ENCODE measurements at places on chromosomes 12 and 14.

- DNase-seq: no peak
These were observed 47.5 kb upstream of the DDX11 start for GRCh38 chr12:31026202-31026601.

DNA sequence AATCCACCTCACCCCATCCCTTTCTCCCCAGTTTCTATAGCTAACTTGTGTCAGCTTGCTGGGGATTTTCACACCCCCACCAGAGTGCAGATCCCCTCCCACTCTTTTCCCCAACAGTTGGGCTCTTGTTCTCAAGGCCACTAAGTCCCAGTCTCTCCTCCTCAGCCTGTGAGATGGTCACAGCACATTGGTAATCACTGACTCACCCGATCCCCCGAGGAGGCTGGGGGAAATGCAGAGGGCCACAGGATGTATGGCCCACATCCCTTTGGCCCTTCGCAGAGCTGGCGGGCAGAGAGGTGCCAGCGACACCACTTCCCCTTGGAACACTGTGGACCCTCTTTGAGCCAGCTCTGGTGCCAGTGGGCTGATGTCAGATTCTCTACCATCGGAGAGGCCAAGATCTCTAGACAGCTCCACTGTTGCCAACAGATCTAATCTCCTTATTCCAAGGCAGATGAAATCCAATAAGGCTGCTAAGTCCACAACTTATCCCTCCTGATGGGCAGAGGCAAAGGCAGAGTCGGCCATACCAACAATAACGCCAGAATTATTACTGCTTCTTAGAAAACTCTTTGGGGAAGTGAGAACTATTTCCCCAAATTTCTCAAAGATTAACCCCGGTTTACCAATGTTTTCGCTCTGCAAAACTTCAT, 1.6 kb downstream of the FMNL3 start:
- DNase-seq: peak; percentile 36

DNA sequence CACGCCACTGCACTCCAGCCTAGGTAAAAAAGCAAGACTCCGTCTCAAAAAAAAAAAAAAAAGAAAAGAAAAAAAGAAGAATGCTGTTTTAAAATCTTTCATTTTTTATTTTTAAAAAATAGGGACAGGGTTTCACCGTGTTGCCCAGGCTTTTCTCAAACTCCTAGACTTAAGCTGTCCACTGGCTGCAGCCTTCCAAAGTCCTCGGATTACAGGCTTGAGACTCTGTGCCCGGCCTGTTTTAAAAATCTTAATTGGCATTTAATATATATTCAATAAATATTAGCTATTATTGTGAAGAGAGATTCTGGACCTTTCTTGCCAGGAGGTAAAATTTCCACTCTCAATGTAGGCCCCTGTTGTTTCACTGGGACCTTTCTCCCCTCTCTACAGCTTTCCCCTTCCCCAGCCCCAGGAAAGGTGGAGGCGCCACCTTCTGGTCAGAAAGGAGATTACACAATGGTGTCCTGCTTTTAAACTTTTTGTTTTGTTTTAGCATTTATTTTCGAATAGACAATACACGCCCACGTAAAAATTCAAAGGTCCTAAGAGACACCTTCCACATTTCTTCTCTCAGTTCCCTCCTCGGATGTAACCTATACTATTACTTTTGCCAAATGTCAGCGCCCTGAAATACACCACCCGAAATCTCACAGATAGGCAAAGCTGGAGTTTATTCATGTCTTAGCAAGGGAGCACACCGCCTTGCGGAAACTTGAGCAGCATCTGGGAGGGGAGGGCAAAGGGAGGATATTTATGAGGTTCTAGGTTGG, 23.8 kb upstream of the PHC1 start:
- peak; percentile 75 for DNase-seq

DNA sequence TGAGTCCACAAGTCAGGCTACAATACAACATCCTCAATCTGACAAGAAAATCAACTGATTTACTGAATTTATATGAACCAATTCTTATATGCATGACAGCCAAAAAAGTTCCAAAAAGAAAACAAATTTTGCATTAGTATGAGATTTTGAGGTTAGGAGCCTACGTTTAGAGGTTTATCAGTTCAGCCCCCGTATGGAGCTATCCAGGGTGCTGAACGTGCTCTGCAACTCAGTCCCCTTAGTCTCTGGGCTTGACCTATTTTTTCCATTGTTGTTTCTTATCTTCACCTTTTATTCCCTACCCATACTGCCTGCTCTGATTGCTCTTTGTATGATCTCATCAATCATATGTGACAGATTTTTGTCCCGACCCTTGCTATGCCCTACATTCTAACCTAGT, 693.0 kb downstream of the NRXN3 start:
- no peak for DNase-seq

DNA sequence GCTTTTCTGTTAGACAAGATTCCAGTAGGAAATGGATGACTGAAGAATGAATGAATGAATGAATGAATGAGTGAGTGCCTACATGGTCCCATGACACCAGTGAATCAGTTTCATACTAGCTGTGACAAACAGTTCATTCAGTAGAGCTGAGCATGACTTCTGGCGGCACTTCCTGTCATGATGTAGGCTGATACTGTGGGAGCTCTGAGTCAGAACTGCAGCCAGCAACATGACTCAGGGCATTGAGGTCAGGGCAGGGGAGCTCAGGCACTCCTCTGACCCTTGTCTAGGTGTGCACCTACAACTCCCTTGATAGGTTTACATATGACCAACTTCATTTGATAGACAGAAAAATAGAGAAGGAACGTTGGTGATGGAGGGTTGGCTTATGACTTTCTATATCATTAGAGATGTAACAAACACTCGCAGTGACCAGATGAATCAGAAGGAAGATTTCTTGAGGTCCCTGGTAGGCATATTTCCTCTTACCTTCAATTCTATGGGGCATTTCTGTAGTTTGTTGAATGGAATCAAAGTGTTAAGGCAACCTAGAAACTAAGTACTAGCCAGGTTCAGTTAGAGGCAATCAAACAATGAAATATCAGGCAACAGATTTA, 139.3 kb upstream of the ARHGAP5 start:
- no peak for DNase-seq

- no peak for DNase-seq
These were observed 98.9 kb downstream of the HMGA2 start for GRCh38 chr12:65923228-65923627.

GRCh38 chr12:58424735-58425392, 483.5 kb downstream of the ATP23 start:
- DNase-seq: no peak

GRCh38 chr12:58980768-58981167, 60.5 kb upstream of the LRIG3 start:
- DNase-seq: no peak

- DNase-seq: peak; percentile 15
These were observed 29.5 kb downstream of the FOXA1 start for GRCh38 chr14:37565550-37565949.

DNA sequence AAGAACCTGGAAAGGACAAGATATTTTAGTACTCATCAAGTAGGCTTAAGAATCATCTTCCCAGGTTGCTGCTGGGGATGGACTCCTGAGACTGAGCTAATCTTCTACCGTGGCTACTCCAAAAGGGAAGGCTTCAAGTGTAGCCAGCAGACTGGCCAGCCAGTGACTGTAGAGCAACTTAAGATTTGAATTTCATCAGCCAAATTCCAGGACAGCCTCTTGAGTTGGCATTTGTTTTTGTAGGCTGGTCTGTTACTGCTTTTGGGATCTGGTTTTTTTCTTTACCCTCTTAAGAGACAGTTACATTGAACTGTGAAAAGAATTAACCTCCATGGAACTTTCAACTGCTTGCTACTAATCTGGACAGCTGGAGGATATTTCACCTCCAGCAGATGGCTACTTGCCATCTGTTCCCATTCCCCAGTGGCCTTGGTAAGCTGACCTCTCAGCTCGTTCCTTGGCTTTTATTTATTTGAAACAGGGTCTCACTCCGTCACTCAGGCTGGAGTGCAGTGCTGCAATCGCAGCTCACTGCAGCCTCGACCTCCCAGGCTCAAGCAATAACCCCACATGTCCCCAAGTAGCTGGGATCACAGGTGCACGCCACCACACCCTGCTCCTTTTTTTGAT, 20.7 kb downstream of the VTI1B start:
- no peak for DNase-seq

DNA sequence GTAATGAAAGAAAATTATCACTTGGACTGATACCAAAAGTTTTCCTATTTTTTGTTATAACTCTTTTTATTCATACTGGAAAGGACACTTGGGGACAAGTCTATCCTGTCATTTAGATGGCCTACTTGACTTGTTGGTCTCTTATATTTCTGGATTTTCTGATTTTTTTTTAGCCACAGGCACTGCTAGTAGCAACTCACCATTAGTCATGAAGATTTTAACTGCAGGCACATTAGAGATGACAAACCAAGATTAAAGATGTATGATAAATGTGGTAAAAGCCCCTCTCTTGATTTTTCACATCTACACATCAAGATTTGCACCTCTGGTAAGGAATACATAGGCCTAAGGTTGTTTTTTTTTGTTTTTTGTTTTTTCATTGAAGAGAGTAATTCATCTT, 217.0 kb downstream of the SLC25A21 start:
- no peak for DNase-seq

DNA sequence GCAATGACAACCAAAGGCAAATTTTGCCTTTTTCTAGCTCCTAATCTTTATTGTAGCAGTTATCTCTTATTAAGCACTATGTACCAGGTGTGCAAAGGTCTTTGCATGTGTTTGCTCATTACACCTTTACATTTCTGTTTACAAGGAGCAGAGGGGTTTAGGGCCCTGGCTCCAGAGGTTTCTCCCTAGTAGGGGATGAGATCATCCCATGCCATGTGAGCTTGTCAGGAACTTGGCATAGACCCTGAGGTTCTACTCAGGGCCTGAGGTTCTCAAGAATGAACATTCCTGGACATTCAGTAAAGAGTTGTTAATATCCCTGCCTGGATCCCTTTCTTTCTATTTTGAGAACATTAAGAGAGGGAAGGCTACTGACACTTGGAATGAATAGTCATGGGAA, 292.0 kb downstream of the RPAP3 start:
- no peak for DNase-seq

DNA sequence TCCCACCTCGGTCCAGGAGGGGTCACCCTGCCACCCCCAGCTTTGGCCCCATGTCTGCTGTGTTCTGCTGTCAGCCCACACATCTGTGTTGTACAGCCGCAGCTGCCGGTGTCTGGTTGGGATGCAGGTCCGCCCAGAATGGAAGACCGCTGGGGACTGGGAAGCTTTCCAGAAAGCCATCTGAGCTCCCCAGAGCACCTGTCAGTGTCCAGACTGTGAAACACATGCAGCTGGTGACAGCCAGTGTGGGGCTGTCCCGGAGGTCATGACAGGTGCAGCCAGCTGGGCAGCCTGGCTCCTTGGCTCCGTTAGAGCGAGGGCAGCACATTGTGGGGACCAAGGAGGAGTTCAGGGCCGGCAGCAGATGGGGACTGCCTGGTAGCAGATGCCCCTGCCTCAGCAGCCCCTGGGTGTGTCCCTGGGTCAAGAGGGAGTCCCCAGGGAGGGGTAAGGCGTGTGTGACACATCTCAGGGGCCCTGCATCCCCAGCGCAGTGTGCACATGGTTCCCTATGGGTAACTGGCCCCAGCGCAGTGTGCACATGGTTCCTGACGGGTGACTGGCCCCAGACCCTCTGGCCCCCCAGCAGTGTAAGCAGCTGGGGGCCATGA, 16.4 kb downstream of the CEP170B start:
- DNase-seq: peak; percentile 69

DNA sequence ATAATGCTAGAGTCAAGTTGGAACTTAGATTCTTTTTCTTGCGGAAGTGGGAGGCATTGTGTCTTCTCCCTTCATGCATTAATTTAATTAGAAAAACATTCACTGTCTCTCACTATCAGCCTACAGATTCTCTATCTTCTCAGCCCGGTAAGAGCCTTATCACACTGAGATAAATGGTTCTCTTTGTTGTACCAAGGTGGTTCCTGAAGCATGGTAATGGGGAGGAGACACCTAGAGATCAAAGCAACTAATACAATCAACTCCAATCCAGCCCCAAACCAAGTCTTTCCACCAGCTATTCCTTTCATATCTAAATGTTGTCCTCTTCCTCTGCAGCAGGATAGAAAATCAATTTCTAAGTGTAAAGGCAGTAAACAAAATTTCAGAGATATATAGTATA, 210.8 kb downstream of the DAD1 start:
- no peak for DNase-seq

DNA sequence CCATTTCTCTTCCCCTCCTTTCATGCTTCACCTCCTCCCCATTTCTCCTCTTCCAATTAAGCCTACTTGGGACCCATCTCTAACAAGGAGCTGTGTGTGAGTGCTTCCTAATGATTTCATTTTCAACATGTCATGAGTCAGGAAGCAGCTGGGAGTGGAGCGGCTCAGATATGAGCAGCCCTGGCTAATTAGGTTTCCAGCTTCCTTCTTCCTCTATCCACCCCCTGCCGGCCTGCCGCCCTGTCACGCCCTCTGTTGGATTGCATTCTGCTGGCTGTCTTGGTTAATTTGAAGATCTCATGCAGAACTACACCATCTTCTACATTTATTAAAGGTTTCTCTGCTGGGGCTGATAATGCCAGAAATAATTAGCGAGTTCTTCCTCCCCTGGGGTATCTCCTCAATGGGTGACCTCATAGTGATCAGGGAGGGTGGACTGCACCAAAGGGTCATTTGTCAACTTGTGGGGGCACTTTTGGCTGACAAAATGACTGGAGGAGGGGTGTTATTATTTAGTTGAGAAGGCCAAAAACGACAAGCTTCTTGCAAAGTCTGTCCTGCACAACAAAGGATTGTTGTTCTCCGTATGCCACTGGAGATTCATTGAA, 300.9 kb upstream of the SRRM4 start:
- DNase-seq: no peak

GRCh38 chr12:24596768-24597388, 352.0 kb downstream of the BCAT1 start:
- peak; percentile 34 for DNase-seq

- DNase-seq: no peak
These were observed 12.0 kb downstream of the TFCP2 start for GRCh38 chr12:51160814-51161459.

DNA sequence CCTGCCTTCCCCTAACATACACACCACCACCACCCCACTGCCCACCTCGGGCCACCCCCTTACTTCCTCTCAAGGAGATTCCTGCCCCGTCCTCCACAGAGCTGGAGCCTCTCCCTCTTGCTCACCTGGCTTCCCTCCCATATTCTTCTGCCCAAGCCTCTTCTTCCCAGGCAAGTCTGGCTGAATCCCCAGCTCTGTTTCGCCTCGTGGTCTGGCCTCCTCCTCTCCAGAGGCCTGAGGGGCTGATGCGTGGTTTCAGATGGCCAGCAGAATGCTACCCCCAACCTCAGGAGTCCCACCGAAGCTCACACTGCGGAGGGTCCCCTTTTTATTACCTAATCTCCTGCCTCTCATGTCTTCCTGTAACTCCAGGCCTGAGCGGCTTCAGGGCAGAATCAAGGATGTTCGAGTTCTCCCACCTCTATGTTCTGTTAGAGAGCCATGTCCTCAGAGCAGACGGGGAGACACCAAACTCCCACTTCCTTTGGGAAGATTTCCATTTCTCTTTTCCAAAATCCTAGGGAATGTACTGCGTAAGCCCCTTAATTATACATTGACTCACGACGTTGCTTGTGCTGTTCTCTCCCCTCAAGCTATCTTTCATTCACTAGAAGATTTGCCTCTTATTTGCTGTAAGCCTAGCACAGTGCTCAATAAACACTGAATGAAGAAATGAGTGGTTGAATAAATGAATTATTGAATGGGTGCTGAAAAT, 33.9 kb upstream of the LTBP2 start:
- no peak for DNase-seq

- DNase-seq: peak; percentile 86
These were observed at the start of gene DRAM1 for GRCh38 chr12:101876861-101877805. Gene DRAM1 (plus strand): TSS chr12:101877580. CDS start chr12:101877790, 210 bp downstream.

GRCh38 chr14:56905282-56905681, 95.0 kb upstream of the OTX2 start:
- DNase-seq: no peak

GRCh38 chr12:27163048-27163715, 80.8 kb upstream of the C12orf71 start:
- DNase-seq: no peak

All from D341Med (cell line).